ENCODE measurements at places on chromosomes 5 and 9.

DNA sequence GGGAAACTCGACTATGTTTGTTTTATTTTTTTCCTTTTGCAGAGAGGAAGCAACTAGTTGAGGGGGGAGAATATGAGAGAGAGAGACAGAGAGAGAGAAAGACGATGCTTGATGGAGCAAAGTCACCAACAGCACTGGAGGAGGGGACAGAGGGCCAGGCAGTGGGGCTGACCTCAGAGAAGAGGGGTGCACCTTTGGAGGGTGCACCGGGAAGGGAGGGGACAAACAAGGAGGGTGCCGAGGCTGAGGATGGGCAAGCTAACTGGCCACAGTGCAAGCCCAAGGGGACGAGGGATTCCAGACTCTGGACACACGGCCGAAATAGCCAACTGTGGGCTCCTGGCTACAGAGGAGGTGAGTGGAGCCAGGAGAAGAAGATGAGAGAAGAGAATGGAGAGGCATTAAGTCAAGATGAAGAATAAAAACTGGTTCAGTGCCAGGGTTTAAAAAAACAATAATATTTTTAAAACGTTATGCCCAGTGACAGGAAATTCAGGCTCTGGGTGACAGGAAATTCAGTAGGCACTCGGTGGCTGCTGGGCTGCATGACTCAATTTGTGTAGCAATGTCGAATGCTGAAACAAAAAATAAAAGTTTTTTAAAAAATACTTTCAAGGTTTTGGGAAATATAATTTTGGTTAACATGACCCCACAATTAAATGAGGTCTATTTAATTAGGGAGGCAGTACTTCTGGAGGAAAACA is 13.3 kb upstream of the GLRX start:
- DNase-seq = peak; percentile 61

GRCh38 chr5:75331095-75332090 is 5.6 kb upstream of the HMGCR start:
- DNase-seq = no peak

GRCh38 chr9:11542781-11543180 is 930.0 kb upstream of the PTPRD start:
- DNase-seq = no peak

DNA sequence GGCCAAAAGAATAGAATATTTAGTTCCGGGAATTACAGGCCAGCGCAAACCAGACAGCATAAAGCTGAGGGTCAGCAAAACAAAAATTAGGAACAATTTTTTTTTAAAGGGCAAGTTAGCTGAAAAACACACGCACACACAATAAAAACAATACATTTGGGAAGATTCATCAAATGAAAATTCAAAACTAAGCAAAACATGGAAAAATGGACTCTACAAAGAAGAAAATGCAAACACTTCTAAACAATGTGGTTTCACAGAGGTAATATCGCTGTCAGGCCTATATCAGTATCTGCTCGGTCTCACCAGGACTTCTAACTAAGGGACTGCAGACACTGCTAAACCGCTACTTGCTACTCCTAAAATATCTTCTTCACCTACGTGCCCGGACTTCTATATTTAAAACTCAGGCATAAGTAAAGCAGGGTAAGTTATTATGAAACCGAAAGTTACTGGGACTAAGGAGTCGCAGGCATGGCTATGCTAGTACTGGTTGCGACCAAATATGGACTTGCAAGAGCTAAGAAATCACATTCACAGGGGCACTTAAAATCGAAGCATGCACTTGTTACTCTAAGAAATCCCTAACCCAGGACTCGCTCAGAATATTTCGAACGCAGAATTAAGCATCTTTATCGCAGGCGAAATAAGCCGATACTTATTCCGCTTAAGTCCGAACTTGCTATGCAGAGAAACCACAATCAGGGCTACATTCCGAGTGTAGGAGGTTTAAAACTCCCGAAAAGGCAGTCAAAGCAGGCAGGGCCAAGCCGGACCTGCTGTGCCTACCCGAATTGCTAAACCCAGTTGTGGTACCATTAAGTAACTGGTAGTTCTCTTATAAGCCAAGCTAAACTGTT is 2.3 kb downstream of the ANXA2R start:
- DNase-seq = peak; percentile 78

DNA sequence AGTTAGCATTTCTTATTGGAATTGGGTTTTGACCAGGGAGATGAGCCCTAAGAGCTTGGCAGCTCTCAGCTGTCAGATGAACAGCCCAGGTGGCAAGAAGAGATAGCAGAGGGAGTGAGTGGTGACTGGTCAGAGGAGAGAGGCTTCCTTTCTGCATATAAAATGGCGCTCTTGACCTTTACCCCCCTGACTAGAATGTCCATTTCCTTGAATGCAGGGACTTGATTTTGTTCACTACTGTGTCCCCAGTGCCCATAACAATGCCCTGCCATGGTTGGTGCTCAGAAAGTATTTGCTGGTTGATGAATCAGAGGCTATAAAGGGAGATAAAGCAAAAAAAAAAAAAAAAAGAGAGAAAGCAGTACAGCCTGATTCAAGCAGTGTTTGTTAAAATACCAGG is 7.2 kb downstream of the CHMP5 start:
- DNase-seq = no peak

GRCh38 chr9:123327697-123328100 is 28.3 kb upstream of the CRB2 start:
- DNase-seq = no peak

GRCh38 chr9:20320921-20321320 is 301.4 kb downstream of the MLLT3 start:
- DNase-seq = no peak

Measured in CD4-positive, alpha-beta T cell treated with Interleukin-15 for 4 hours (primary cell).